Naive B cell (primary cell): ENCODE measurements at places on chromosomes 12 and 14.

DNA sequence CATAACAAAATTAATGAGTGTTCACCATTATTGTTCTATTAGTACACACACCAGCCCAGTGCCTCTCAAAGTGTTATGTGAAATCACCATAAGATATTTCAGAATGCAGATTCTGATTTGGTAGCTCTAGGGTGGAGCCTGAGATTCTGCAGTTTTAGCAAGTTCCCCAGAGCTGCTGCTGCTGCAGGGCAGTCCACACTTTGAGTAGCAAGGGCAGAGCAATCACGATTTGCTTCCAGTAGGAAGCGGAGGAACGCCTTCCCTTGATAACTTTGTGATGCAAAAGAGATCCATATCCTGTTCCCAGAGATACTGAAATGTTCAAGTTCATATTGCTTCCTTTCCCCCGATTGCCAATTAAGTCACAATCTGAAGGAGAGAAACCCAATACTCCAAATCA lies 57.9 kb downstream of the SLC17A8 start:
- no peak for DNase-seq

DNA sequence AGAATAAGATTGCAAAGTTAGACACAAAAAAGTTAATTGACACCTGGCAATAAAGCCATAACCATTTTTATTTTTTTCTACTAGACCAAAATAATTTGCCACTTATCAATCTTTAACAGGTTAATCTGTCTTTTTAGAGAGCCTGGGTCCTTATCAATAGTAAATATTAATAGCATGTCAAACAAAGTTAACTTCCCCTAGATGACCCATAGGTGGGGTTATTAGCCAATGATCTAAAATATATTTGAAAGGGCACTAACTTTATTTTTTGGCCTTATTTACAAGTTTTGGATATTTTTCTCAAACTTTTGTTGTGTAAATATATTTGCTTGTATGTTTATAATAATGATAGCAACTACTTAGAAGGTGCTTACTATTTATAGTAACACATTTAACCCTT lies 3.9 kb downstream of the ANKRD33 start:
- DNase-seq, result no peak

- peak; percentile 70 for DNase-seq
These were observed at the start of gene DENND5B for GRCh38 chr12:31590642-31591379. Gene DENND5B (minus strand): TSS chr12:31591136. CDS start chr12:31590832, 304 bp downstream.

- DNase-seq, result peak; percentile 72
These were observed 31.4 kb upstream of the C12orf76 start for GRCh38 chr12:110079477-110080400.

DNA sequence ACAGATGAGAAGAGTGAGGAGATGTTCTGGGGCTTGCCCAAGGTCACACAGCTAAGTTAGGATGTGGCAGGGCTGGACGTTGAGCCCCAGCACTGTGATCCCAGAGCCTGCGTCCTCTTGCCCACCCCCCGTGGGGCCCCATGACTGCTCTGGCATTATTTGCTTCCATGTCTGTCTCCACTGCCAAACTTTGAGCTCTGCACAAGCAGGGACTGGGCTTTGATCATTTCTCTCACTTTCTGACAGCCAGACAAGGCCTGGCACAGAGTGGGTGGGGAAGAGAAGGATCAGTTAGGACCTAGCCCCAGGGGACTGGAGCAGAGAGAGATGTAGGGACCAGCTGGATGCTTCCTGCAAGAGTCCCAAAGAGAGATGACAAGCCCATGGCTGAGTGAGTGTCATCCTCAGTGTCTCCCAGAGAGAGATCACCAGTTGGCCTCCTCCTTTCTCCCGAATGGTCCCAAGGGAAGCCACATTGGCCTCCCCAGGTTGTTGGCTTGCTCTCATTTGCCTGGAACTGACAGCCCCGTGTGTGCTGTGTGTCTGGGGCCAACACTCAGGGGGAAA lies 126.7 kb upstream of the PWP1 start:
- DNase-seq, result no peak

GRCh38 chr12:94230357-94230905 lies 82.1 kb downstream of the PLXNC1 start:
- no peak for DNase-seq

DNA sequence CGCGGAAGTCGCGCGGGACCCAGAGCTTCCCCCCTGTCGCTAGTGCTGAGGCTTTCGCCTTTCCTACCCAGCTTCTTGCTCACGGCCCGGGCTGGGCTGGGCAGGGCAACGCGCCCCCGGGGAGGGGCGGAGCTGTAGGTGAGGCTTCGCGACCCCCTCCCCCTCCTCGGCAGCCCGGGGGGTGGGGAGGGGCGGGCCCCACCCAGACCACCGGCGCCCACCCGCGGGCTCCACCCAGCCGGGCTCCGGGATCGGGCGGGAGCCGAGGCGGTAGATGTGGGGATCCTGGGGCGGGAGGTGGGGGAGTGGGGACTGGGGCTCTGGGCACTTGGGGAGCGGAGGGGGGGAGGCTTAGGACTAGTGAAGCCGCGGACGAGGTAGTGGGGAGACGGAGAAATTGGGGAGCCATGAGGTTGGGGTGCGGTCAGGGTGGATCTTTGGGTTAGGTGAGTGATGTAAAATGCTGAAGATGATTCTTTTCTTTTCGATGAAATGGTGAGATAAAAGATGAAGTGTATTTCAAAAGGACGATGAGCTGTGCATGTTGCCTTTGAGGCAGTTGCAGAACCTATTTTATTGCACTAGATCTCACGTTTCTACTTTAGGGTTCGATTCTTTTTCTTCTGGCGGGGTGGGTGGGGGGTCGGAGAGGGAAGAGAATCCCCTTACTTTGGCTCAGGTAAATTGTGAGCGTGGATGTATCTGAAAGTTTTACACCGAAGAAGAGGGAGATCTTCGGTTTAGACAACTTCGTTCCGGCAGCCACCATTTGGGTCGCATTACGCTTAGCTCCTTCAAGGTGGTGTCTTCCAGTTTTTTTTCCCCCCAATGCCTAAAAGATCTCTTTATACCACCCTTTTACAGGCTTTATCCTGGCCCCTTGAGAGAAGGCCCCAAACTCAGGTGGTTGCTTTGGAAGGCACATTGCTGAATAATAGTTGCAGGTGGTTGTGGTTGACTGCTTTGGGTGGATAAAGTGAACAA lies 619 bp downstream of the ERC1 start:
- DNase-seq, result no peak

DNA sequence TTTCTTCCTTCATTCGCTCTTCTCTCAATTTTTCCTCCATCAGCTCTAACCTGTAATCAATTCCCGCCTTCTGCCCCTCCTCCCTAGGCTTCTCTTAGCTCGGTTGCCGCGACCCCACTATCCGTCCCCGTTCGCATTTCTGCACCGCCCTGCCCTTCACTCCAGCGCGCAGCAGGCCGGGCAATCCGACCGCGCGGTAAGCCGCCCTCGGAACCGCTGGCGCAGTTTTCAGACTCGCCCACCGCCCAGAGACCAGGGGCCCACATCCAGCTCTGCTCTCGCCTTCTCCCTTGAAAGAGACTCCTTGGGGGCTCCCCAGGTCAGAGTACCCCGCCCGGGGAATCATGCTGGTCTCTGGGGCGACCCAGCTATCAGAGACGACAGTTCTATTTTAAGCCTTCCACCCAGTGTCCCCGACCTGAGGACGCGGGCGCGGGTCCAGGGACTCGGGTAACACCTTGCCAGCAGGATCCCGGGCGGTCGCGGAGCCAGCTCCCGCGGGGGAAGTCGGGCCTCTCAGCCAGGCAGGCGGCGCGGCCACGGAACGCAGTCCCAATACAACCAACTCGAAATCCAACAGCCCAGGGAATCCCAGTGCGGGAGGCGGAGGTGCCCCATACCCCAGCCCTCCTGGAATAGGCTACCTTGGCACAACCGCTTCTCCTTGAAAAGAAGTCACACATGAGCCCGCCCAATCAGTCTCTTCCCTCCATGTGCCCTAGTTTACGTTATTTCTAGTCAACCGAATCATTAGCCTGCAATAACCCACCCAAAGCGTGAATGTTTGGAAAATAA lies 5.7 kb upstream of the SLC38A4 start:
- DNase-seq, result no peak

DNA sequence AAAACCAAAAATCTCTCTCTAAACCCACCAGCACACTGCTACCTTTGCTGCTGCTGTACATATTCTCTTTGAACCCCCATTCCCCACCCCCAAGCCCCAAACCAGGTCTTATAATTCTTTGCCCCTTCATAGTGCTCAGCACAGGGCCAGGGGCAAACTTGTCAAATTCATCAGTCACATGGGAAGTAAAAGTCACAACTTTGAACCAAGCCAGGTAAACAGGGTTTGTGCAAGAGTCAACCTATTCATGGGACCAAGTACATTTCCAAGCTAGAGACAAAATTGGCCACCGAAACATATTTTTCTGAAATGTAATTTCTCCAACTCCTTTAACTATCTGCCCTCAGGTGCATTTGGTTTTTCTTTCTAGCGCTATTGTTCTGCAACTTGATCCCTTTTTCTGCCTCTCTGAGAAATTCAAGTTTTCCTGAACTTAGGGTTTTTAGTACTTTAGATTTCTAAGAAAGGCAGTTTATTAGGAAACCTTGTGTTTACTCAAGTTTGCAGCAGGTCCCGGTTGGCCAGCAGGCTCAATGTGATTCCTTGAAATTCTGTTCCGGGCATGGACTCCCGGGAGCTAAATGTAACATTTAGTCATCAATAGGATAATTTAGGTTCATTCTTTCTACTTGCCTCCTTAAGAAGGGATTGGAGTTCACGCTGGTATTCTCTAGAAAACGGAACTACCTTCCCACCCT lies 230.5 kb downstream of the EFCAB11 start:
- no peak for DNase-seq

DNA sequence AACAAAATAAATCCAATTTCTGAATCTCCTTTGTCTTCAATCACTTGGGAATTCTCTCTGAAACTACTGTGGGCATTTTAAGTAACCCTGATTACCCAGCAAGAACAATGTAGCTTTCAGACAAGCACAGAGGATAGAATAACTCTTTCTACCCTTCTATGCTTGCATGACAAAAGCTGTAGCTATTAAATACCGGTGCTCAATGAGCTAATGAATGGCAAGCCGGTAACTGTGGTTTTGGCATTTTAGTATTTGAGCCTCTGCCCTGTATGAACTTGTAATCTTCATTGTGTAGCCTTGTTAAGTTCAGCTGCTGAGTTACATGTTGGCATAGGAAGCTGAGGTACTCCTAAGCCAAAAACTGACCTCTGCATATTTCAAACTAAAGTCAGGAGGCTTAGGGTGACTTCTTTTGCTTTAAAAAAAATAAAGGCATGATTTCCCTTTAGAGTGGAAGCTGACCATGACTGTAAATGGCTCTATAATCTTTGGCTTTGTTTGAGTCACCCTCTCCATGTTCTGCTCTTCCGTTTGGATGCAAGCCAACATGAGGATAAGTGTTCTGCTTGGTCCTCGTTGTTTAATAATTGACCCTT lies 171.0 kb upstream of the HIF1A start:
- no peak for DNase-seq

GRCh38 chr12:65630555-65630954 lies 193.7 kb upstream of the HMGA2 start:
- no peak for DNase-seq

DNA sequence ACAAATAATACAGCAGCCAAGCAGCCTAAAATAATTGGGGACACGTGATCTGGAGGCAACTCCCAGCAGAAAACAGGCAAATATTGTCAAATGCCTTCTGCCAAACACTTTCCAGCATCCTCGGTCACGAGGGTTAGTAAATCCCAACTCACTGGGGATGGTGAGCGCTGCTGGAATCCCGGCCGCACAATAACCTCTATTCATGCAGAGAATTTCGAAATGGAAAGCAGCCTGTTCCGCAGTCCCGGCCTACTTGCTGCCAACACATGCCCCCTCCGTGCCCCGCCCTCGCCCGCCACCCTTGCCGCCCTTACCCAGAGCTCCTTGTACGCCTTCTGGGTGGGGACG lies 62.2 kb downstream of the RFX4 start:
- no peak for DNase-seq

GRCh38 chr12:712172-712863 lies 40.1 kb upstream of the WNK1 start:
- no peak for DNase-seq

DNA sequence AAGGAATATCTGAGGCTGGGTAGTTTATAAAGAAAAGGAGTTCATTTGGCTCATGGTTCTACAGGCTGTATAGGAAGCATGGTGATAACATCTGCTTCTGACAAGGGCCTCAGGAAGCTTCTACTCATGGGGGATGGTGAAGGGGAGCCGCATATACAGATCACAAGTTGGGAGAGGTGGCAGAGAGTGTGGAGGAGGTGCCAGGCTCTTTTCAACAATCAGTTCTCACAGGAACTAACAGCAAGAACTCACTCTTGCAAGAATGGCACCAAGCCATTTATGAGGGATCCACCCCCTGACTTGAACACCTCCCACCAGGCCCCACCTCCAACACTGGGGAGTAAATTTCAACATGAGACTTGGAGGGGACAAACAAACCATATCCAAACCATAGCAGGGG lies 3.5 kb upstream of the TSPAN11 start:
- DNase-seq, result no peak

- DNase-seq, result no peak
These were observed 87.4 kb upstream of the PKP2 start for GRCh38 chr12:32983968-32984367.
